Astrocyte of the spinal cord (primary cell): ENCODE measurements at places on chromosomes 2 and 18.
A peak's percentile ranks its signal among the peaks of the same experiment; 100 is the strongest.

DNA sequence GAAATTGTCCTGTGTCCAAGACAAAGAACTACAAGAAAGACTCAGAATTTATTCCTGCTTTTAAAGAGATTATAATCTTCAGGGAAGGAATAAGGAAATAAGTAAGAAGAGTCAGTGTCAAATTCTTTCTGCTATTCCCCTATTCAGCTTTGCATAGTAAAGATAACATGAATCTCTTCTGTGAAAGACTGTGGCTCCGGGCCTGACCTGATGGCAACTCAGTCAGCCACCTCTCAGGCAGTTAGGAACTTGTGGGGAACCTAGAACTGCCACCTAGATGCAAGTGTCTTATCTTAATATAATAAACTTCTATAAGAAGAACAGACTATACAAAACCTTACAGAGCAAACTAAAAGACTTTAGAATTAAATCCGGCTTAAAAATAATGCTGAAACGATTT, 382.0 kb downstream of the RAD51AP2 start:
- DNase-seq: no peak

DNA sequence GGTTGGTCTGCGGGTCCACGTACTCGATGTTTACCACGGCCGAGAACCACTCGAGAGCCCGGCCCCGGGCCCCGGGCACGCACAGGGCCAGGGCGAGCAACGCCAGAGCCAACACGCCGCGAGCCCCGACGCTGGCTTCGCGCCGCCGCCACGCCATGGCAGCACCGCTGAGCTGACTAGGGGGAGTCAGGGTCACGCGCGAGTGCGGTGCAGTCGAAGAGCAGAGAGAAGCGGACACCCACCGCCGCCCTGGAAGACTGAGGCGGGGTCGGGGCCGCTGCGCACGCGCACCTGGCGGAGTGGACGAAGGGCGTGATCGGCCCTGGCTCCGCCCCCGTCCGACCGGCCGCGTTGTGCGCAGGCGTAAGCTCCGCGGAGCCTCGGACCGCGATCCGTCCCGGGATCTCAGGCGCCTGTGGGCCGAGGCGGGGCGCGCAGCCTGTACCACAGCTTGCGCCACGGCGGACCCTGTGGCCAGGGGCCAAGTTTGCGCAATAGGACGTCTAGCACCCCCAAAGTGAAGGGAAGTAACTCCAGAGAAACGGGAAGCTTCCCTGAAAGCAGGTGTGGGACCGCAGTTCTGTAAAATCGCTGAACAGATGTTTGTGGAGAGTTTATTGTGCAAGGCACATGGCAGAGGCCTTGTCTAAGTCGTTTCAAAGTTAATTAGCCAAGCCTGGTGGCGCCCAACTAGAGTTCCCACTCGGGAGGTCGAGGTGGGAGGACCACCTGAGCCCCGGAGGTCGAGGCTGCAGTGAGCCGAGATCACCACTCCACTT, at the start of gene RNF149:
RNF149 (minus strand) TSS at position 270 of the 779 bp plus-strand sequence; CDS start at position 157, 113 bp downstream.
- peak; percentile 87 for DNase-seq

GRCh38 chr2:8693157-8693821, 11.4 kb downstream of the ID2 start:
- DNase-seq: no peak

GRCh38 chr18:51128533-51128932, 68.9 kb downstream of the MEX3C start:
- DNase-seq: no peak

GRCh38 chr18:79434607-79435401, 39.1 kb downstream of the NFATC1 start:
- DNase-seq: no peak
